ENCODE measurements at places on chromosomes 16 and 17. TPM values are rescaled to one million over a fixed set of nuclear protein-coding genes. Genes with fewer than 3 reads are reported as not detected.

DNA sequence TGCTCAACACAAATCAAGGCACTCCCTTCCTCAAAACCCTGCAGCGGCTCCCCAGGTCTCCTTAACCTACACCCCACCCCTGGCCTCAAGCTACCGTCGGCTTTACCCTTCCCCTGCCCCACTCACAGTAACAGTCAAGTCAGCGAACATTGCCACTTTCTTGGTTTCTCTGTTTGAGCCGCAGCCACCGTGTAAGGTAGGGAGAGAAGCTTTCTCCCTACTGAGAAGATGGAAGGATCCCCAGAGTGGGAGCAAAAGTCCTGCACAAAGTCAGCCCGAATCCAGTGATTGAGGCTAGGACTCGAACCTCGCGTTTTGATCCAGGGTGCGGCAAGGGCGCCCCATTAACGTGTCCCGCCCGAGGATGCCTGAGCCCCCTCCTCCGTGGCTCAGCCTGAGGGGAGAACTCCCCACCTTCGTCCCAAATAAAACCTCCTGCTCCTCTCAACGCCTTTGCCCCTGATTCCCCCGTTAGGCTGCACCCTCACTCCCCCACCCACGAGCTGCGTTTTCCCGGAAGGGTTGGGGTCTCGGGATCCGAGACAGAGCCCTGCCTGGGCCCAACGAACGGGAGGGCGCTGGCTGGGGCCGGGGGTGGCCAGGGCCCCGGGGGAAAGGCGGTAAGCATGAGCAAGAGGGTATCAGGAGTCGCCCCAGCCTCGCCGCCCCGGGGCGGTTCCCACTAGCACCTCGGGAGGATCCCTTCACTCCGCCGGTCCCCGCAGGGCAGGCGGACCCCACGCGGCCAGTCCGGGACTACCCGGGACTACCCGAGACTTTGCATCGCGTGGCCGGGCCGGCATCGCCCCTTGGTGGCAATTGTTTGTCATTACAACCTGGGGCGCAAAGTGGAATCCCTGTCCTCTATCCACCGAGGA is 9.9 kb upstream of the NAGS start:
- no peaks in the 10 kb centered on the region for H3K36me3 ChIP-seq
- H3K27ac ChIP-seq, result no peak overlapping the region

DNA sequence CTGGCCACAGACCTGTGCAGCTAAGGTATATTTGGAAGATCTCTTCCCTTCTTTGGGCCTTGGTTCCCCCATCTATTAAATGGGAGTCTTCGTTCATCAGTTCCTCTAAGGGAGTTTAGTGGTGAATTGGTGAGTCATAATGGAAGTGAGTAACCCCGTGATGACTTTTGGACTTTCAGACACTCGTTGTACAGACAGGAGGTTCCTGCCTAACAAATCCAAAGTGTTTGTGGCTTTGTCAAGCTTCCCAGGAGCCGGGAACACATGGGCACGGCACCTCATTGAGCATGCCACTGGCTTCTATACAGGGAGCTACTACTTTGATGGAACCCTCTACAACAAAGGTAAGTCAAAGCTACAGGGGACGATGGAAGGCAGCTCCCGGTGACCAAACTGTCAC is 40.4 kb downstream of the WSCD1 start:
- peaks cover 10% of the 10 kb centered on the region for H3K27me3 ChIP-seq
- no peaks in the 10 kb centered on the region for H3K4me1 ChIP-seq
- no peak overlapping the region for H3K4me3 ChIP-seq
- no peak for DNase-seq

DNA sequence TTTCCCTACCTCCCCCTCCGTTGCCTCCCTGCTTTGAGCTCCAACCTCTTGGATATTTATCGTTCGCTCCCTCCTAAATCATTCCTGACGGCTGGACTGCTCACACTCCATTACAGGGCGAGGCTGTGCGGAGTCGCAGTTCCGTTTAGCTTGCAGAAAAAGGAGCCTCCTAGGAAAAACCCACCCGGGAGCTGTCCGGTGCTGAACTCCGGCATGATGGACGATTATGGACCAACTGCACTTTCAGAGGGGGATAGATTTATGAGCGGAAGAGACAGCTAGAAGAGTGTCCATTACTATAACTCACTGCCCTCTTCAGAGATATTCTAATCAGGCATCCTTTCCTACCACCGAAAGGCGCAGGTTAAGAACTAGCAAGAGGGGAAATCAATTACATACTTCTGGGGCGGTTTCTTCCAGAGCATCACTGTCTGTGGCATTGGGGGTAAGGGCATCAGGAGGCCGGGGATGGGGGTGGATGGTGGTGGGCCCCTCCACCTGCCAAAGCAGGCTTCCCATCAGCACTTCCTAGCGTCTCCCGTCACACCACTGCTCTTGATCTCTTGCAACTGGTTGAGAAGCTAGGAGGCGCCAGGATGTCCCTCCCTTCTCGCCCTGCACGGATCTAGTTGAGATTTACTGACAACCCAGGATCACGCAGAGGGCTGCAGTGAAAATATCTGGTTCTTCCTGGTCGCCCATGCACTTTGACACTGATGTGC is 251.2 kb downstream of the ENGASE start:
- no peaks in the 10 kb centered on the region for H3K27me3 ChIP-seq
- no peak for DNase-seq
- no peak overlapping the region for H3K27ac ChIP-seq
- no peaks in the 10 kb centered on the region for H3K4me1 ChIP-seq
- H3K4me3 ChIP-seq, result no peak overlapping the region
- H3K36me3 ChIP-seq, result no peaks in the 10 kb centered on the region

DNA sequence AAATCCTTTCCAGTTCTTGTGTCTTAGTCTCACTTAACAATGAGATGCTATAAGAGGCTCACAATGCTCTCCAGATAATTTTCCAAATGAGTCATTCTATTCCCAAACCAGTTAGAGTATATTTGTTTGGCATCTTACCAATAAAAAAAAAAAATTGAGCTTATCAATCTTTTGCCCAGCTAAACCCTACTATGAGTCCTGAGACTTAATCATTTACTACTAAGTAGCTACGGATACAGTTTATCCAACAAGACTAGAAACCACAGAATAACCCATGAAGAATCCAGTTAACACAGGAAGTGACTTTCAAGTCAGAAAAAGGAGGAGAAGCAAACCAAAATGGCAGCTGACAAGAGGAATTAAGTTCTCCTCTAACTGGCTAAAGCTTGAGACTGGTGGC is 330.3 kb upstream of the XYLT1 start:
- no peak for DNase-seq
- H3K4me1 ChIP-seq, result no peaks in the 10 kb centered on the region
- no peak overlapping the region for H3K27ac ChIP-seq
- no peaks in the 10 kb centered on the region for H3K36me3 ChIP-seq

DNA sequence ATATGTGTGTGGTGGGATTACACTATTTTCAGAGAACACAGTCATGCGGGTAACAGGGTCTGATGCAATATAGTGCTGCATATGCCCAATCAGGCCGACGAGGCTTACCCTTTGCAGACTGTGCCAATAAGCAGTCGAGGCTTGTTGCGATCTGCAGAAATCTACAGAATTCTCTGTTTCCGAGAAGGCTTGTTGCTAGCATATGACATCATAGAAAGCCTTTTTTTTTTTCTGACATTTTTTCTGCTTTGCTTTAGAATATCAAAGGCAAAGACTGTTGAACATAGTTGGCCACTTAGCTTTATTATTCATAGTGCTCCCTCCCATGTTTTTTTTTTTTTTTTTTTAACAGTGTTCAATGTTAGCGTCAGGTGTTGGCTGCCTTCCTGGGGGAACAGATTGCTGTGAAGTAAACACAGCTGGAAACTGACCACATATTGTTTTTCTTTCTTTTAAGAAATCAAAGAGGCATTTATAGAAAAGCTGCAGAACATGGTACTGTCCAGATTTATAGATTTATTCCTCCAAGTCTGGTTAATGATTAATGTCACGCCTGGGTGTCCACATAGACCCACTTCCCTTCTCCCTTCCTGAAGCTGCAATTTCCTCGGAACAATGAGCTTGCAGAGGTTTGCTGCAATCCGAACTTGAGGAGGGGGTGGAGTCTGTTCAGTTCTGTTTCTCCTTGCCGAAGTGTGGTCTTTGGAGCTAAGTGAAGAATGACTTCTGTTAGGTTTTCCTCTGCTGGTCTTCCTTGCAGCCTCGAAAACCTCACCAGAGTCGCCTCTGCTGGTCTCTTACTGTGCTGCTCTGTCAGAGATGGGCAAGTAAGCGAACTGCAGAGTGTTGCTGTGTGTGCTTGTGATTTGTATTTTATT is 87.3 kb downstream of the MAP2K6 start:
- peaks cover 6% of the 10 kb centered on the region for H3K4me1 ChIP-seq
- no peaks in the 10 kb centered on the region for H3K36me3 ChIP-seq
- no peak overlapping the region for H3K27ac ChIP-seq
- H3K4me3 ChIP-seq, result no peak overlapping the region
- no peaks in the 10 kb centered on the region for H3K27me3 ChIP-seq
- DNase-seq, result no peak

DNA sequence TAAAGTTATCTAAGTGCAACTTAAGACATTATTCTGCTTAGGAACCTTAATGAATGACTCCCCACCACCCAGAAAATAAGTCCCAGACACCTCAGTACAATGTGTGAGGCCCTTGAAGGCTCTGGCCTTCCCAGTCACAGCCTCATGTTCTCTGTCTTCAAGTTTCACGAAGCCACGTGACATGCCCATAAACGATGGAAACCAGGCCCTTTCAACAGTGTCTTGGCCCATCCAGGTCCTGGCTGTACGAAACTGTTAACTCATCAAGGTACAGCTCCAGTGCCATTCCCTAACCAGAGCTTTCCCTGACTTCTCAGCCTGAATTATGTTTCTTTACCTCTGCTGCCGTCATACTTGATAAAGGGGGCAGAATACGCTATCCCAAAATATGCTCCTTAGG is 69.0 kb downstream of the ARHGAP17 start:
- H3K4me3 ChIP-seq, result no peak overlapping the region
- no peaks in the 10 kb centered on the region for H3K27me3 ChIP-seq
- no peaks in the 10 kb centered on the region for H3K4me1 ChIP-seq
- peak overlapping the region; percentile 37 for H3K27ac ChIP-seq
- no peak for DNase-seq
- H3K36me3 ChIP-seq, result peaks cover 39% of the 10 kb centered on the region

GRCh38 chr17:44269535-44270240 is 1.8 kb upstream of the SLC4A1 start:
- no peak for DNase-seq
- H3K4me3 ChIP-seq, result no peak overlapping the region
- no peak overlapping the region for H3K27ac ChIP-seq
- H3K36me3 ChIP-seq, result no peaks in the 10 kb centered on the region
- no peaks in the 10 kb centered on the region for H3K4me1 ChIP-seq

GRCh38 chr17:61335845-61336655 is 63.6 kb upstream of the TBX2 start:
- H3K27ac ChIP-seq, result no peak overlapping the region

- H3K27me3 ChIP-seq, result no peaks in the 10 kb centered on the region
- H3K4me3 ChIP-seq, result no peak overlapping the region
- no peaks in the 10 kb centered on the region for H3K4me1 ChIP-seq
- DNase-seq, result no peak
- no peak overlapping the region for H3K27ac ChIP-seq
- peaks cover 13% of the 10 kb centered on the region for H3K36me3 ChIP-seq
These were observed 619.3 kb downstream of the TP53TG3F start for GRCh38 chr16:34078691-34079090.

GRCh38 chr17:4744999-4745969 is 5.6 kb upstream of the CXCL16 start:
- H3K4me3 ChIP-seq, result no peak overlapping the region
- peaks cover 27% of the 10 kb centered on the region for H3K27me3 ChIP-seq
- no peak overlapping the region for H3K27ac ChIP-seq
- H3K36me3 ChIP-seq, result peaks cover 2% of the 10 kb centered on the region

- peak overlapping the region; percentile 94 for H3K27ac ChIP-seq
- H3K27me3 ChIP-seq, result no peaks in the 10 kb centered on the region
- peak overlapping the region; percentile 80 for H3K4me3 ChIP-seq
- DNase-seq, result peak; percentile 29
These were observed 1.2 kb downstream of the EVI2A start for GRCh38 chr17:31320241-31320640.

The OR1A1 gene
- not detected for total RNA-seq

The SLFN14 gene
- not detected for total RNA-seq

The COX6A2 gene
- not detected for total RNA-seq
